ENCODE measurements at places on chromosomes 2 and 18.

GRCh38 chr2:117299451-117299850 lies 515.0 kb upstream of the DDX18 start:
- DNase-seq, result no peak

DNA sequence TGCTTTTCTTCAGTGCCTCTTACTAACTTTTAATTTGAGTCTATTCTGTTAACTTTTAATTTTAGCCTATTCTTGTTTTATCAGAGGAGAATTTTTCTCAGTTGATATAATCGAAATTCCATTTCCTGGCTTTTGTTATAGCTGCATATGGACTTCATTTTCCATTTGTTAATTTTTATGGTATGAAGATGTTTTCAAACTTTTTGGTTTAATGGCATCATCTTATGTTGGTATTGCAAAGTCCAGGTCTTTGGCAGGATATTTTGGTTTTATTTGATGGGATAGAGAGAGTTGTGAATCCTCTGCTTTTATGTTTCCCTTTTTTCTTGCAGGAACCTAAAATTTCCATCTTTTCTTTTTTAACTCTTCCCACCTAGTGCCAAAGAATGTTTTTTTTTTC lies 70.9 kb upstream of the RAPGEF4 start:
- no peak for DNase-seq

- DNase-seq, result no peak
Measured at GRCh38 chr18:75429975-75430374, 2.5 kb upstream of the SMIM21 start.

DNA sequence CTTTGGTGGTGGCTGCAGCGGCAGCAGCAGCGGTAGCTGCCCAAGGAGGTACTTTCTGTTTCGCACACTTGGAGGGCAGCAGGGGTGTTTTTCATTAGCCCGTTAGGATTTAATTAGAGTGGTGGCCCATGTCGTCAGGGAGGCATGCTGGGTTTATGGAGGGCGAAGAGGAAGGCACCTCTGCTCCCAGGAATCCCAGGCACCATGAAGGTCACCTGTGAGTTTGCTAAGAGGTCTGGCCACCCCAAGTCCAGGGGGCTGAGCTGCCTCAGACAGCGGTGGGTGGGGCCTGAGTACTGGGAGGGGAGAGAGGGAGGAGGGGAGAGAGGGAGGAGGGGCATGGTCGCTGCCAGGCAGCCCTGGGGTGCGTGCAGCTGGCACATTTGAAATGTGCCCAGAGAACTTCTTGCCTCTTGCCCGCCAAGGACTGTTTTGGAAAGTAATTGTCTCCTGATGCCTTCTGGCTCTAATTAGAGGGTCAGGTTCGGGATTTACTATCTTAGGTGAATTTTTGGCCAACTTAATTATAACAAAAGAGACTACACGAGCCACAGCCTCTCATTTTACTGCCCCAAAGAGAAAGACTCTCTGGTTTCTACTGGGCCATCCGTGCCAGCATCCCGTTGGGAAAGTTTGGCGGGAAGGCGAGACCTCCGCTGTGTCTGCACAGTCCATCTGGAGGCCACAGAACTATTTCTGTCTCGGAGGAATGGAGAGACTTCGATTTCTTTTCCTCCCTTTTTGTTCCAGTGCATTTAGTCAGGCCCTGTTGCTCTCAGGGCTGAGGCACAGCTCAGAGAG lies 62.0 kb downstream of the GLI2 start:
- DNase-seq, result no peak

DNA sequence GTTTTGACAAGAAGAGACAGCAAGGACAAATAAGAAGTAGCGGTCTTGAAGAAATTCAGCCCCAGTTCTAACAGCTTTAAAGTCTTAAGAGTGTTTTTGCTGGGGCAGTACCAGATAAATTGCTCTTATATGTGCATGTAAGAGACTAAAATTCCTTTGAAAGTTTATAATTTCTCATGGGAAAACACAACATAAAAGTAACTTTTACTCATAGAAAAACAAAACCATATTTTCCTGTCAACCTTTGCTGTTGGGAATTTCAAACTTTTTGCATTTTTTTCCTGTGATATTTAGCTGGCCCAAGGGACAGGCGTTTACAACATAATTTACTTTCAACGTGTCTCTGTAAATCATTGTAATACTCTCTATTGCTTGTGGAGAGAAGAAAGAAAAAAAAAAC lies 767.8 kb upstream of the ZEB2 start:
- DNase-seq, result no peak

DNA sequence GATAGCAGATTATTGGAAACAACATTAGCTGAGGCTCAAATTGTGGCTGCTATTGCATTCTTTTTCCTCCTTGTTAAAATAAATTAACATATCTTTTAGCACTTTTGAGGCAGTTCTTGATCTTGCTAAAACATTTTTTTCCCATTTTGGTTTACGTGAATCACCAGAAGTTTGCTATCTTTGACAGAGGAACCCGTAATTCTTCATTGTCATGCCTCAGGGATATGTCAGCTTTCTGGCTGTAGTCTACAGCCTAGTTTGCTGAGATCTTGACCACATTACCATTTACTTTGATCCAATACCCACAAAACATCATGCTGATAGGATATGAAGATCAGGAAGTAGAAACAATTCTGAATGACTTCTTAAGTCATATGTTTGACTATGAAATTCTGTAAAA lies 25.1 kb upstream of the FANCL start:
- no peak for DNase-seq

DNA sequence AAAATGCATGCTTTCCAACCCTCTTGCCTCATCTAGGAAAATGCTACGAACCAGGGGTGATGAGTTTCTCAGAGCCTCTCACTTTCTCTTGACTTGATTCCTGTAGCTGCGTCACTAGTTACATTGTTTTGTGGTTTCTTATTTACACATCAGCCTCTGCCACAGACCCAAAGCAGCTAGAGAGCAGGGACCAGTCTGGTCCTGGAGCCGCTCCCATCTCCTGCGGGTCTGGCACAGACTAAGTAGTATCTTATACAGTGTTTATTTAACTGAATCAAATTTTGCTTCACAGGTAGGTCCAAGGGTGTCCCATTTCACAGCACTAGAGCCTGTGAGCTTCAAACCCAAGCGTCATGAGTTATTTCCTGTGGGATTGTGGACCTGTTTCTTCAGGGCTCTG lies 310.5 kb downstream of the MYCN start:
- DNase-seq, result no peak

DNA sequence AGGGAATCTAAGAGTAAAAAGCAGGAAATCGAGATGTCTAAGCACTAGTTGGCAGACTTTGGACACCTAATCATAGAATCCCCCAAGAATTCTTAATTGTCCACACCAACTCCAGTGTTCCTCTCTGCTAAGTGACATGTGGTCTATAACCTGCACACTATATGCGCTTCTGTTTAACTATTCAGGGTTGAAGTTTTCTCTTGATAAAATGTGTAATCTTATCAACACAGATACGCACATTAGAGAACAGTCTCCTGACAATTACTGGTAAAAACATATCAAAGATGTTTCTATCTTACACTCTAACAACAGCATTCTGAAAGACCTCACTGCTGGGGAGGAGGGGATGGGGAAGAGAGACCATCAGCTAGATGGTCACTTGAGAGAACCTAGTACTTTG lies 3.9 kb downstream of the ABCB11 start:
- no peak for DNase-seq

- DNase-seq, result no peak
Measured at GRCh38 chr2:233801357-233802131, 23.4 kb downstream of the MROH2A start.

DNA sequence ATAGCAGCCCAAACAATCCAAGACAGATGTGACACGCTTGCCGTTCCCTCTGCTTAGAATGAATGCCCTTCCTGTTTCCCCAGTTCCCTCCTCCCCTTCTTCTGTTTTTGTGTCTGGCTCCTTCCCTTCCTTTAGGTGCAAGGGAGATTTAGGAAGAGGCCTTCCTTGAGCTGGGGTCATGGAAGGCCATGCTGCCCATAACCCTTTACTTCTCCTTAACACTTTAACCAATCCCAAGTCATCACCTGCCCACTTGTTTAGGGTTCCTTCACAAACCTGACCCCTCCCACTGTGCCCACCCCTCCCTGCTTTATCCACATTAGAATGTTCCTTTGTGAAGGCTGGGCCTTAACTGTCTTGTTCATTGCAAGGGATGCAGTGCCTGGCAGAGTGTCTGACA lies 24.9 kb downstream of the TMEM247 start:
- no peak for DNase-seq

- DNase-seq, result no peak
Measured at GRCh38 chr2:234003972-234004617, 46.4 kb upstream of the SPP2 start.

DNA sequence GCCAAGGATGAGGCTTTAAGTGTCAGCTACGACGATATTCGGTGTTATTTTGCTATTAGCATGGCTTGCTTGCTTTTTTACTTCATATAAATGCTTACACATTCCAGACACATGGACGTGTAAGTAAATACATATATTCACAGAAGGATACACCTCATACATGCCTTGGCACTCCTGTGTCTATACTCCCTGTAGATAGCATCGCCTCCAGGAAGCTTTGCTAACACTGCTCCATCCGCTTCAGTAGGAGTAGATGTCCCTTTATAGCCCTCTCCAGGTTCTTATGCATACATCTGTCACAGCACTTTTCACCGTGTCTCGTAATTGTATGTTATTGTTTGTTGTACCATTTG lies 27.5 kb upstream of the KCTD1 start:
- no peak for DNase-seq

DNA sequence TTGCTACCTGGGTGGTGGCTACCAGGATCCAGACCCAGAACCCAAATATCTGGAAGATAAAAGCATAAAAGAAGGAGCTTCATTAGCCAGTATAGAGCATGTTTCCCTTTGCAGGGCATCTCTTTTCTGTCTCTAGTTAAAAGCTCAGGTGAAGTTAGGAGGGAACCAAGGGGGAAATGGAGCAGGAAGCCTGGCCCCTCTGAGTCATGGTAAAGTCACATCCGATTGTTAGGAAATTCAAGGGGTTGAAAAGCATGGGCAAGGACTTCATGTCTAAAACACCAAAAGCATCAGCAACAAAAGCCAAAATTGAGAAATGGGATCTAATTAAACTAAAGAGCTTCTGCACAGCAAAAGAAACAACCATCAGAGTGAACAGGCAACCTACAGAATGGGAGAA lies 126.9 kb downstream of the RPIA start:
- no peak for DNase-seq

- no peak for DNase-seq
Measured at GRCh38 chr2:100309973-100310719, 12.2 kb downstream of the LONRF2 start.

Data from NCI-H2081 treated with DMSO at 0.1 percent for 48 hours (cell line).